Activated naive CD8-positive, alpha-beta T cell treated with anti-CD3 and anti-CD28 coated beads, Interleukin-2, amount 10 ng/mL, durations not matched to agents 7 days and 5 days (primary cell): ENCODE measurements at places on chromosomes 7 and 10. TPM values are rescaled to one million over a fixed set of nuclear protein-coding genes. Genes with fewer than 3 reads are reported as not detected.

PSD gene
- total RNA-seq = 3.6 TPM

PRKCQ gene
- total RNA-seq = 61.8 TPM

FLNC gene
- total RNA-seq = not detected

CPA5 gene
- total RNA-seq = 8.7 TPM

LEP gene
- not detected for total RNA-seq
